Stimulated activated CD4-positive, alpha-beta T cell treated with anti-CD3 and anti-CD28 coated beads, Interleukin-15, amount 100 ng/mL, for 1 hour (primary cell): ENCODE measurements at places on chromosomes 3 and 15.
A peak's percentile ranks its signal among the peaks of the same experiment; 100 is the strongest.

DNA sequence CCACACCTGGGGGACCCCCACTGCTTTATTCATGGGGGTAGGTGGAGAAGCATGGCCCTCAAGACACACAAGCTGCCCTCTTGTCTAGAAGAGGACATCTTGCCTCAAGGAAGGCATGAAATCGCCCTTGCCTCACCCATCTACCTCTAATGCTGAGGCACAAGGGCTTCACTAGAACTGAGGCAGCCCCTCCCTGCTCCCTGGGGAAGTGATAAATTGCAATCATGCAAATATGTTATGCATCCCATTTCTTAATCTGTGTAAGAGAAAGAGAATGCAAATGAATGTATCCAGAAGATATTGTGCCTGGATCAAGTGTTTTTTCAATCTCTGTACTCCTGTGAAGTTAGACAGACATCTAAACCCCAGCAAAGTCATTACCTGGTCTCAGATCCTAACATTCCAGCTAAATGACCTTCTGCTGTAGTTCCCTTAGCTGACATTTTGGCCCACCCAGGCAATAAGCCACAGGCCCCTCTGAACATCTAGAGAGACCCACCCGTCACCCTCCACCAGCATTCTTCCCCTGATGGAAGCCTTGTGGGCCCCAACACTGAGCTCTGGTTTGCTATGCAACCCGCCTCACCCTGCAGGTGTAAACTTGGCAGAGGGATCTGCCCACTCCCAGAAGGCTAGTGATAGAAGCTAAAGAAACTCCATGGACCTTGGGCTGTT, 53.8 kb downstream of the FAM174B start:
- no peak for DNase-seq

- DNase-seq = peak; percentile 27
Measured at GRCh38 chr15:84715441-84716035, 401 bp downstream of the SEC11A start.

DNA sequence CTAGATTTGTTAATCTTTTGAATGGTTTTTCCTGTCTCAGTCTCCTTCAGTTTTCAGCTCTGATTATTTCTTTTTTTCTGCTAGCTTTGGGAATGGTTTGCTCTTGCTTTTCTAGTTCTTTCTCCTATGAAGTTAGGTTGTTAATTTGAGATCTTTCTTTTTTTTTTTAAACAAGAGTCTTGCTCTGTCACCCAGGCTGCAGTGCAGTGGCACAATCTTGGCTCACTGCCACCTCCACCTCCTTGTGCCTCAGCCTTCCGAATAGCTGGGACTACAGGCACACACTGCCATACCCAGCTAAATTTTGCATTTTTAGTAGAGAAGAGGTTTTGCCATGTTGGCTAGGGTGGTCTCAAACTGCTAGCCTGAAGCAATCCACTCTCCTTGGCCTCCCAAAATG, 56.7 kb downstream of the UQCC5 start:
- no peak for DNase-seq

GRCh38 chr15:68984586-68984985, 29.9 kb upstream of the NOX5 start:
- DNase-seq = no peak

DNA sequence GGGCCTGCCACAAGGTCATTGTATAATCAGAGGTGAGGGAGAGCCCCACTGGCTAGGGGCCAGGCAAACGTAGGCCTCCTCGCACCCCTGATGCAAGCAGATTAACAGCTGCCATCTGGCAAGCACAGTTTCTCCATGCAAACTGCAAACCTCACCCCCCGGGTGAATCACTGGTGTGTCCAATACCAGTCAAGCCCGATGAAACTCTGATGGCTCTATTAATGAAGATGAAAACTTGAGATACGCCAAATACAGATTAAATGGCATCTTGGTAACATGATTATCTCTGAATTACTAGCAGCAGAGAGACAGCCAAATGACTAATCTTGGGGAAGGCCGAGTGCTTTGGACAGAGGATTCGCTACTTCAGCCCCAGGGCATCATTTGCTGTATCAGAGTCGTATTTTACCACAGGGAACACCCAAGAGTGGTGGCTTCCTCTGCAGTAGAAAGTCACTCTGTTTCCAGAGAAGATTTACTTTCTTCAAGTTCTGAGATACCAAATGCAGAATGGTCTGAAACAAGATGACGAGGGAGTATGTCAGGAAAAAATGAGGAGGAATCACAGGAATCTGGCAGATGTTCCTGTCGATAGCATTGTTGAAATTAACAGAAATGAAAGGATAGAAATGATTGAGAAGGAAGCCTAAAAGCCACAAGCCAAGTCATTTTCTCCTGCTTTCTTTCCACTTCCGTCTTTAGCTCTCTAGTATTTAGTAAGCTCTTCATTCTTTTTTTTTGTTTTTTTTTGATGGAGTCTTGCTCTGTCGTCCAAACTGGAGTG, 96.2 kb upstream of the NR2F2 start:
- DNase-seq = no peak

DNA sequence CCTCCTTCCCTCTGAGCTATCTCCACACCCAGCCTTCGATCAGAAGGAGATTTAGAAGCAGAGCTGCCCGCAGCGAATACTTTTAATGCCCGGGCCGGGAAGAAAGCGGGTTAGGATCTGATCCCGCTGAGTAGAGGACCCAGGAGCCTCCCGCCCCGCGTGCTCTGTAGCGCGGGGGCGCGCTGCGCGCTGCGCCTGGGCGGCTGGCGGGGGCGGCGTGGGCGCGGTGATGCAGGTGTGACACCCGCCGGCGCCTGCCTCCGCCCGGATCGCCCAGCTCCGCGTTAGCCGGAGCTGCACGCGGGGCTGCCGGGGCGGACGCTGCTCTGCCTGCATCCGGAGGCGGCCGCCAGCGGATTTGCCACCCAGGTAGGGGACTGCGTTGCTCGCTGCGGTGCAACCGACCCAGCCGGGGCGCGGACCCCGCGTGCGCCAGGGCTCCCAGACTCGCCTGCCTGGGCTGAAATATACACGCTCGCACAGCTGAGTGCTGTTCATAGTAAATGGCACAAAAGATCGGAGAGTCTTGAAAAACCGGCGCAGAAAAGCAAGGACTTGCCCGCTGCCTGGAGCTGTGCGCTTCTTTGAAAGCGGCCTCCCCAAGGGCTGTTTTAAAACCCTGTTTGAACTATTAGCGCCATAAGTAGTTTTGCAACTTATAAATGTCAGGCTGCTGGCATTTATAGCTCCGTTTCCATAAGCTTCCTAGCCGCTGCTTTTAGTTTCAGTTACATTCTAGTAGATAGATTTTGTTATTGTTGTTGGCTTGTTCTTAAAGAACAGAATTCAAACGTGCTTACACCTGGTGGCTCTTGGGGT, at the start of gene SV2B:
Gene SV2B (plus strand): TSS at position 263 of the 819 bp plus-strand sequence. CDS start 126,007 bp downstream, outside the sequence.
- DNase-seq = peak; percentile 5

GRCh38 chr15:40974879-40975278, 21.6 kb downstream of the CHAC1 start:
- DNase-seq = no peak

DNA sequence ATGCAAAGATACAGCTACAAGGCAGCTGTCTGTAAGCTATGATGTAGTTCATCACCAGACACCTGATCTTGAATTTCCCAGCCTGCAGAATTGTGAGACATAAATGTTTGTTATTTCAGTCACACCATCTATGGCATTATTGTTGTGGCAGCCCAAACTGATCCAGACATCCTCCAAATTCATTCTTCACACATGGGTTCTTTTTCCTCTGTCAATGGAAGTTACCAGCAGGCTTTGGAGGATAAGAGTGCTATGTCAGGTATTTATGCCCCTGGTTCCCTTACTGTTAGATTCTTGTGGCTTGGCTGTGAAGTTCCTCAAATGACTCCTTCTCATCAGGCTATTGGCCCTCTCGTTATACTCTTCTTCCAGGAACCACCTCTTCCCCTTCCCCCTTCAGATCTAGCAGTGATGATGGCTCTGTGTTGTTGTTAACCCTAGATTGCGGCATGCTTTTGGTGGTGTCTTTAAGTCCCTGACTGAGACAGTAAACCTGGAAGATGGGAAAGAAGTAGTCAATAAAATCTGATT, 91.0 kb upstream of the CHMP2B start:
- no peak for DNase-seq
